ENCODE measurements at places on chromosomes 5 and 9. TPM values are rescaled to one million over a fixed set of nuclear protein-coding genes. Genes with fewer than 3 reads are reported as not detected.

The C5orf47 gene
- polyA plus RNA-seq = 0.16 TPM

The CDC25C gene
- 7.5 TPM for polyA plus RNA-seq

The OR5C1 gene
- not detected for polyA plus RNA-seq

The F2RL1 gene
- 27.8 TPM for polyA plus RNA-seq

The KCTD16 gene
- 2.3 TPM for polyA plus RNA-seq

The IL11RA gene
- polyA plus RNA-seq = 64.0 TPM

The FSTL4 gene
- polyA plus RNA-seq = 1.5 TPM

The MAP1B gene
- polyA plus RNA-seq = 16.2 TPM

The F2R gene
- polyA plus RNA-seq = 46.5 TPM

The PDE6A gene
- 0.14 TPM for polyA plus RNA-seq

The AK8 gene
- 4.5 TPM for polyA plus RNA-seq

The NUP155 gene
- polyA plus RNA-seq = 30.1 TPM

The BARHL1 gene
- not detected for polyA plus RNA-seq

All from renal pelvis (tissue), 12 donors.